Choroid plexus epithelial cell (primary cell): ENCODE measurements at places on chromosomes 5 and 9.
A peak's percentile ranks its signal among the peaks of the same experiment; 100 is the strongest.

- DNase-seq = peak; percentile 67
These were observed 5.1 kb upstream of the PTBP3 start for GRCh38 chr9:112338561-112338960.

- DNase-seq = no peak
These were observed 108.8 kb downstream of the SNX18 start for GRCh38 chr5:54626407-54626806.

DNA sequence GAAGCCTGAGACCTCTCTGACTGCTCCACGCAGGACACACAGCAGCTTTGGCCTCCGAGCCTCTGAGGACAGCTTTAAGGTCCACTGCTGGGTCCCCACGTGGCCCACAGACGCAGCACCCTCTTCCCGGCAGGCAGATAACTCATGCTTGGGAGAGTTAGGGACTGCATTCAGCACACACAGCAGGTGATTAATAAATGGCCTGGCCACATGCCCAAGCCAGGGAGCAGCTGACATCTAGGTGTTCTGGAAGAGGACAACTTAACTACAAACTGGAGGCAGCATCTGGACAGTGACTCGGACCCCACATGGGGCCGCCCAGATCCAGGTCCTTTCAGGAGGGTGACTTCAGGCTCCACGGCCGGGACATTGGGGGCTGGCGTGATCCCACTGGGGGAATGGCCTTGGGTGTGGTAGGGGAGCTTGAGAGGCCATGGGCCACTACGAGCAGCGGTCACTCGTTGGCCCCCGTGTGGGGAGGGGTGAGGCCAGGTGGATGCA, 11.3 kb downstream of the NINJ1 start:
- no peak for DNase-seq

DNA sequence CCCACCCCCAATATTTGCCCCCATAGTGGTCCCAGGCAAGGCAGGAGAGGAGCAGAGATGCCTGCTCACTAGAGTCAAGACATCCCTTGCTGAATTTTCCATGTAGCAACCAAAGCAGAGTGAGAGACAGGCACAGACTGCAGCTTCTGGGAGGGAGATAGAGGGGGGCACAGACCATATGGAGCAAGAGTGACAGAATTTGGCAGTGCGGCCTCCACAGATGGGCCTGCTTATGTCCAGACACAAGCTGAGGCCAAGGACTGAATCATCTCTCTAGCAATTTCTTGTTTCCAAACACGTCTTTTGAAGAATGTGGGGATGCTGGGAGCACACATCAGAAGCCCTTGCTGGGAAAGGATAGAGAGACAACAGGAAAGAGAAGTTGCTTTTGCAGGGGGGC, 53.0 kb upstream of the ALDH1B1 start:
- DNase-seq = peak; percentile 46

DNA sequence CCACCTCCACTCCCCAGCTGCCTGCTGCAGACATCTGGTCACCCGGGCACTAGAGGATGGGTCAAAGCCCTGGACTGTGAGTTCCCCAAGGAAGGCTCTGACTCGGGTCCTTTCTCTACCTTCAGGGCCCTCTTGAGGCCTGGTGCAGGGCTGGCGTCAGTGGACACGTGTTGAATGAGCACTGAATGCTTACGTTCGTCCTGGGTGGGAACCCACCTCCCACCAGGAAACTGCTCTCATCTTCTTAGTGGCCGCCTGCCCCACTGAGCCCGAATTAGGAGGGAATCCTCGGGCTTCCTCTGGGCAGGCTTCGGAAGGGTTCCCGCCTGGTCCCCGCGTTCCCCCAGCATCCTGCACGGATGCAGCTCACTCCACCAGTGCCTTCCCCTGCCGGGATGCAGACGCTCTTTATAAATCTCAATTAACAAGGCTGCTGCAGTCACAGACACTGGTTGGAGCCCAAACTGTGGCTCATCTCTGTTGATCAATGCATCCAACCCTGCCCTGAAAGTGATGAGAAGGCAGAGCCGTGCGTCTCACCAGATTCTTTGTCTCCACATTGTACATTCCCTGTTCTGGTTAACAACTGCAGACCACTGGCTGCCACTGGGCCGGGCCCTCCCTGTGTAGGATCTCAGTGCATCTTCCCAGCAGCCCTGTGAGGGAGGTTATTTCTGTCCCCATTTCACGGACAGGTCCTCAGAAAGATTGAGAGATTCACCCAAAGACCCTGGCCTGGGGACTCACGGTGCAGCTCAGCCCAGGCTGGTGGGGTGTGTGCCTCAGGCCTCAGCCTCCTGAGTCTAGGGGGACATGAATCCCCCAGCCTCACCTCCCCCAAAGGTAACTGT, 168.8 kb downstream of the GAPVD1 start:
- DNase-seq = no peak

DNA sequence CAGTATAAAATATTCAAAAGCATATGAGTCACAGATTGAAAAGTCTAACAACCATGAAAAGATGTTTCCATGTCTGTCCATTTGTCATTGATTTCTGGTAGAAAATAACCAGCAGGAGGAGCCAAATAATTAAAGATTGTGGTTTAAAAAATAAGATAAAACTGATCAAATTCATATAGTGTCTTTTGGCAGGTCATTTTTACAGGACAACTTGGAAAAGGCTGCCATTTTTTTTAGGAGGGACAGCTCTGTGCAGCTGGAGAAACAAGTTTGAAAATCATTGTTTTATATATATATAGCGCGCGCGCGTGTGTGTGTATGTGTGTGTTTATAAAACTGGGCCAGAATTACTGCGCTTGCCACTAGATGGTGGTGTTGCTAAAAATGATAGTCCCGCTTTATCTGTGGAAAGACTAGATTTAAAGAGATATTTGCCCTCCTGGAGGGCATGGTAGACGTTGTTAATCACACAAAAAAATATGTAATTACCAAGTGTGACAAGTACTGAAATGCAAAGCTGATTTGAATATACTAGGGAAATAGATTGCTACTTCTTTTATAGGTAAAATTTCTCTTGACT, 1.3 kb upstream of the TRMO start:
- peak; percentile 86 for DNase-seq

DNA sequence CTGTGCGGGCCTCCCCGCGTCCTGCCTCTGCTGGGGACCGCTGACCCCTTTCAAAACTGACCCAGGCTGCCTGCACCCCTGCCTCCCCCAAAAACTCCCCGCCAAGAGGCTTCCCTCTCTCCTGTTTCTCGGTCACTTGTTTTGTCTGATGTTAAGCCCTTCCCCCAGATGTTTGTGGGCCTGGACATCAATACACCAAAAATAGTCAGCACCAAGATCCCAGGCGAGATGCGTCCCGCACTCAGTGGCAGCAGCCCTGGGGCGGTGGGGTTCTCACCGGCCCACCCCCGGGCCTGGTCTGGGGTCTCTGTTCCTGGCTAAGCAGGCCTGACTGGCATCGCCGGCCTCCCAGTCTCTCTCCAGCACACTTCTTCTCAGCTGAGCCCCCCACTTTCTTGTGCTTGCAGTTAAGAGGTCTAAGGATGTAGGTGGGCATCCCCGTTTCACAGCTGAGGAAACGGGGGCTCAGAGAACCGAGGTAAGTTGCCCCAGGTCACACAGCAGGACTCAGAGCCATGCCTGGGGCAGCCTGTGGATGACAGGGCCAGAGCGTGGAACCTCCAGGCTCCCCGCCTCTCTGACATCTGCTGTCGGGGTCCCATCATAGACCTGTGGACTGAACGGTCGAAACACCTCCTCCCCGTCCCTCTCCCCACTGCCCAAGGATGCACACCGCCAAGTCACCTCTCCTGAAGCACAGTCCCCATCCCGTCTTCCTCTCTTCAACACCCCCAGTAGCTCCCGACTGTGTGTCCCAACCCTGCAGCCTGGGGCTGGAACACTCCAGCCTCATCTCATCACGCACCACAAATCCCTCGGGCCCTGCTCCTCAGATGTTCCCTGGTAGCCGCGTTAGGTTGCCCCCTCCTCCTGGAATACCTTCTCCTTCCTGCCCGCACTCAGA, 16.8 kb downstream of the FIBCD1 start:
- no peak for DNase-seq

GRCh38 chr5:162096448-162096847, 28.9 kb downstream of the GABRG2 start:
- no peak for DNase-seq
